ENCODE measurements at places on chromosomes 12 and 14. TPM values are rescaled to one million over a fixed set of nuclear protein-coding genes. Genes with fewer than 3 reads are reported as not detected.

Gene TSHR
- total RNA-seq: 0.88 TPM

Gene PIGH
- total RNA-seq: 22.9 TPM

Gene SPTSSA
- 28.6 TPM for total RNA-seq

Gene PPP1R36
- 1.5 TPM for total RNA-seq

Gene ADAM21
- not detected for total RNA-seq

Gene A2M
- 182 TPM for total RNA-seq

Gene SIX6
- 44.8 TPM for total RNA-seq

Gene M6PR
- 66.0 TPM for total RNA-seq

Gene KRT79
- total RNA-seq: 0.66 TPM

Gene NEUROD4
- total RNA-seq: 367 TPM

Gene COL2A1
- total RNA-seq: 150 TPM

Gene NYNRIN
- total RNA-seq: 47.5 TPM

Gene AMHR2
- 0.71 TPM for total RNA-seq

Gene EIF2S3B
- total RNA-seq: 0.55 TPM

Gene EFCAB11
- 24.6 TPM for total RNA-seq

Gene ESR2
- total RNA-seq: 0.88 TPM

Gene A2ML1
- 4.5 TPM for total RNA-seq

Gene PIANP
- 2.2 TPM for total RNA-seq

Gene DIO2
- 21.3 TPM for total RNA-seq

Gene ALDH6A1
- total RNA-seq: 48.3 TPM

Gene OR11H7
- total RNA-seq: not detected

Gene DEGS2
- 2.1 TPM for total RNA-seq

Gene BTBD6
- 48.7 TPM for total RNA-seq

Gene PAPOLA
- total RNA-seq: 290 TPM

Gene KIF26A
- 31.3 TPM for total RNA-seq

Gene PKP2
- 24.0 TPM for total RNA-seq

Gene AQP2
- total RNA-seq: not detected

Gene OTUB2
- 3.8 TPM for total RNA-seq

Gene NGB
- total RNA-seq: 1.4 TPM

Gene DAO
- total RNA-seq: not detected

Gene CLEC4D
- total RNA-seq: 0.55 TPM

Gene HOXC11
- total RNA-seq: not detected

Gene HNRNPC
- 598 TPM for total RNA-seq

Gene PIWIL1
- 1.5 TPM for total RNA-seq

Gene EFS
- 33.1 TPM for total RNA-seq

Gene RFLNA
- 11.1 TPM for total RNA-seq

Gene RERG
- 23.4 TPM for total RNA-seq

Gene GPRC5A
- total RNA-seq: 6.4 TPM

Gene UNC79
- total RNA-seq: 13.7 TPM

Gene PLEKHA5
- 85.0 TPM for total RNA-seq

Gene TSPAN19
- 0.22 TPM for total RNA-seq

Gene ANO4
- total RNA-seq: 3.1 TPM

Gene TMEM132C
- total RNA-seq: 15.1 TPM

Gene MDP1
- 20.5 TPM for total RNA-seq

Gene BCDIN3D
- 5.5 TPM for total RNA-seq

Gene HOTAIR
- not detected for total RNA-seq

Gene WNT1
- total RNA-seq: not detected

Gene POTEM
- total RNA-seq: not detected
